ENCODE measurements at places on chromosomes 1 and 21. TPM values are rescaled to one million over a fixed set of nuclear protein-coding genes. Genes with fewer than 3 reads are reported as not detected.

The WLS gene
- not detected for total RNA-seq

GRCh38 chr1:39822146-39822545 lies 33.5 kb upstream of the BMP8B start:
- no peak for DNase-seq

GRCh38 chr1:202199040-202199889 lies 5.7 kb downstream of the LGR6 start:
- no peak for DNase-seq

- DNase-seq = no peak
These were observed 200.0 kb downstream of the MATN1 start for GRCh38 chr1:30523055-30524020.

GRCh38 chr1:6448749-6449631 lies 17.0 kb downstream of the TNFRSF25 start:
- peak; percentile 52 for DNase-seq

DNA sequence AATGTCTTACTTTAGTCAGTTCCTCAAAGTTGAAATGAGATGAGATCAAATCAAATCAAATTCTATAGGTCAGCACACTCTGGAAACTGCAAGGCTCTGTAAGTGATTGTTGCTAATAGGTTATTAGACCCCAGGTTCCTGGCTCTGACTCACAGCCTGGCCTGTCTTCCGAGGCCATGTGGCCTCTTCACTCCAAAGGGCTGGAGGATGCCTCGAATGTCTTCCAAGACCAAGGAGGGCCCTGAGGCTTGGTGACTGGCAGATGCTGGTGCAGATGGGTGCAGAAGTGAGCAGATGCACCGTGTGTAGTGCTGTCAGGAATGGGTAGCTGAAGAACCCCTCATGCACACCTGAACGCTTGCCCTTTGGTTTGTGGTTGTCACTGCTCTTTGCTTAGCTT lies 113.4 kb downstream of the MAB21L3 start:
- DNase-seq = no peak

The HP1BP3 gene
- 225 TPM for total RNA-seq

The NSL1 gene
- 39.8 TPM for total RNA-seq

GRCh38 chr1:232162001-232162400 lies 467.9 kb downstream of the SIPA1L2 start:
- no peak for DNase-seq

- peak; percentile 53 for DNase-seq
These were observed 76.3 kb downstream of the NPHP4 start for GRCh38 chr1:5915587-5916571.

The ASCL5 gene
- total RNA-seq = not detected

- no peak for DNase-seq
These were observed 89.1 kb downstream of the ZSCAN20 start for GRCh38 chr1:33561576-33561975.

DNA sequence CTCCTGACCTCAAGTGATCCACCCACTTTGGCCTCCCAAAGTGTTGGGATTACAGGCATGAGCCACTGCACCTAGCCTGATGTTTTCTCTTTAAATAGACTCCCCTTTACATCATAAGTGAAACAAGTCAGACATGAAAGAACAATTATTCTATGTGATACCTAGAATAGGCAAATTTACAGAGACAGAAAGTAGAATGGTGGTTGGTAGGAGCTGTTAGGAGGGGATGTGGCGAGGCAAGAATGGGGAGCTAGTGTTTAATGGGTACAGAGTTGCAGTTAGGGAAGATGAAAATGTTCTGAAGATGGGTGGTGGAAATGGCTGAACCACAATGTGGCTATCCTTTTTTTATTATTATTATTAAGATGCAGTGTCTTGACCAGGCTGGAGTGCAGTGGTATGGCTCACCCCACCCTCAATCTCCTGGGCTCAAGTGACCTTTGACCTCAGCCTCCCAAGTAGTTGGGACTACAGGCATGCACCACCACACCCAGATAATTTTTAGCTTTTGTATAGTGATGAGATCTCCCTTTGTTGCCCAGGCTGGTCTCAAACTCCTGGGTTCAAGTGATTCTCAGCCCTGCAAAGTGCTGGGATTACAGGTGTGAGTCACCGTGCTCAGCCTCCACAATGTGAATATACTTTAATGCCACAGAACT lies 28.4 kb downstream of the ELF3 start:
- DNase-seq = no peak

The GPR52 gene
- 0.33 TPM for total RNA-seq

DNA sequence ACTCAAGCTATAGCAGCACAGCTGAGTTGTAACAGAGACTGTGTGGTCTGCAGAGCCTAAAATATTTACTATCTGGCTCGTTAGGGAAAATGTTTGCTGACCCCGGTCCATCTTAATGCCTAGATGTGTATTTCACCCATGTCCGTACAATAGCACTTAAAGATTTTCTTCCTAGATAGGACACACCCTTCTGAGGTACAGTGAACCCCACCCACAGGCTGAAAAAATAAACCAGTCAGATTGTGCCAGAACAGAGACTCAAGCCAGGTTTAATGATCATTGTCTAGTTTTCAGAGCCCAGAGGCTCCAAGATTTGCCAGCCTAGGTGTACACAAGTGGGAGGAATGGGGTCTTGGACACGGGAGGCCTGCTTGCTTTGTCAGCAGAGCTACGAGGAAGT lies 5.6 kb downstream of the AMIGO1 start:
- no peak for DNase-seq

GRCh38 chr1:103373991-103374390 lies 151.5 kb upstream of the RNPC3 start:
- no peak for DNase-seq

GRCh38 chr1:168408539-168408865 lies 127.8 kb downstream of the TBX19 start:
- DNase-seq = no peak

GRCh38 chr1:20031161-20031560 lies 38.8 kb upstream of the PLA2G5 start:
- no peak for DNase-seq

- DNase-seq = no peak
These were observed 34.1 kb downstream of the CMPK1 start for GRCh38 chr1:47367651-47368050.

The PALMD gene
- total RNA-seq = not detected

GRCh38 chr1:184379111-184379752 lies 7.6 kb upstream of the C1orf21 start:
- no peak for DNase-seq

- no peak for DNase-seq
These were observed 101.6 kb upstream of the RUNX1 start for GRCh38 chr21:35150562-35151226.

- no peak for DNase-seq
These were observed 169.7 kb downstream of the PBX1 start for GRCh38 chr1:164728719-164729118.

The DENND2D gene
- 156 TPM for total RNA-seq

- no peak for DNase-seq
These were observed 40.7 kb downstream of the RIPK4 start for GRCh38 chr21:41726058-41726558.

DNA sequence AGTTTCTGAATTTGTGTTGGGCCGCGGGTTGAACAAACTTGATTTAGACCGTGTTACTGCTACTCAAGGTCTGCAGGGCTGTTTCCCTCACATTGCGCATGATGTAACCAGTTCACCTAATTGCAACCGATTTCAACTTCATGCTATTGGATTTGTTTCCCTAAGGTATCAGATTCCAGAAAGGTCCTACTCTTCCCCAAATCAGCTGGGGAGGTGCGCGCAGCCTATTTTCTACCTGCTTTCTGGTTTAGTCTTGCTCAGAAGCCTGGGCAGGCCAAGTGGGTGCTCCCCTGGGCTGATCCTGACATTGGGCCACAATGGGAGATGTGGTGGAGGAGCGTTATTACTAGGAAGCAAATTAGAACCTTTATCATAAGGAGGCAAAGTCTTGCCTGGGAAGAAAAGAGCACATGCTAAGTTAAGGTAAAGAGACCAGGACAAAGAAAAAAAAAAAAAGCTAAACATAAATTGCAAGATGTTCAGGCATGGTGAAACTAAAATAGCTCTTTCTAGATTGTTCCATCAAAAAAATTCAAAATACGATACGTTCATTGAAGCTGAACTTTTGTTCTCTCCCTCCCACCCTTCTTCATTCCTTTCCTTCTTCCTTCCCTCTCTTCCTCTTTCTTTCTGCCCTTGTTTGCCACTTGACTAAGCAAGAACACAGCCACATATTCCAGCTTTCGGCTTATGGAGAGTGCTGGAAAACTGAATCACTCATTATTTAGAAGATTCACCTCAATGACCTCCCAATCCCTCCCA lies 28.8 kb upstream of the TARBP1 start:
- no peak for DNase-seq

DNA sequence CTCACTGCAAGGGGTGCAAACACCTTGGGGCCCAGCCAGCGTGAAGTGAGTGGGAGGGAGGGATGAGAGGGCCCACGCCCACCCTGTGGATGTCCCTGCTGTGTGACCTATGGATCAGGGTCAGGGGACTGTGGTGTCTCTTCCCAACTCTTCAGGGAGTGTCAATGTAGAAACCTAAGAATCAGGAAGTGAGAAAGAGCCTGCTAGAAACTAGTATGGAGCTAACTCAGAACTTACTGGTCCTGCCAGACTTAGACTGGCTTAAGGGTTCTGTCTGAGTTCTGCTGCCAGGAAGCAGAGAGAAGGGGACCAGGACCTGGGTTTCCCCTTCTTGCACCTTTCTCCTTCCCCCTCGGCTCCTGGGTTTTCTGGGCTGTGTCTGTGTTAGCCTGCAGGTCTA lies 1.8 kb upstream of the IL10 start:
- no peak for DNase-seq

GRCh38 chr1:178224358-178224757 lies 130.5 kb downstream of the RASAL2 start:
- DNase-seq = no peak

- peak; percentile 80 for DNase-seq
These were observed 9.8 kb downstream of the UBASH3A start for GRCh38 chr21:42413500-42413899.

- peak; percentile 58 for DNase-seq
These were observed 3.3 kb downstream of the CNST start for GRCh38 chr1:246569248-246570238.

GRCh38 chr1:179295164-179295755 lies 1.7 kb downstream of the SOAT1 start:
- DNase-seq = no peak

- peak; percentile 82 for DNase-seq
These were observed 5.9 kb downstream of the BLACAT1 start for GRCh38 chr1:205449750-205450443.

- DNase-seq = no peak
These were observed 4.2 kb downstream of the S100A6 start for GRCh38 chr1:153531638-153532037.

DNA sequence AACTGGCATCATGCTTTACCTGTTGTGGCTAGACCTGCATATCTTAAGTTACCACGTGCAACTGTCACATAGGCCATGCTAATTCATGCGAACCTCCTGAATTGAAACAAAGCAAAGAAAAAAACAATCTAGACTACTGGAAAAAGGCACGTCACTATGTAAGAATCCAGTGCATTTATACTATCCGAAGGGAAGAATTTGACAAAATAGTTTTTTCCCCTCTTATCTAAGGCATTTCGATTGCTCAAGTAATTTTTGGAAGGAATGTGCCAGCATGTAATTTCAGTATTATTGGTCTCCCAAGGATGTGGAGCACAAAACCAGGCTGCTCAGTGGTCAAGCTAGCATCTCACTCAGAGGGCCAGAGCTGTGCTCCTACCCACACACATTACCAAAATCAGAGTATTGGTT lies 31.5 kb upstream of the C1orf198 start:
- no peak for DNase-seq

GRCh38 chr1:55334160-55334559 lies 119.0 kb upstream of the USP24 start:
- DNase-seq = no peak

DNA sequence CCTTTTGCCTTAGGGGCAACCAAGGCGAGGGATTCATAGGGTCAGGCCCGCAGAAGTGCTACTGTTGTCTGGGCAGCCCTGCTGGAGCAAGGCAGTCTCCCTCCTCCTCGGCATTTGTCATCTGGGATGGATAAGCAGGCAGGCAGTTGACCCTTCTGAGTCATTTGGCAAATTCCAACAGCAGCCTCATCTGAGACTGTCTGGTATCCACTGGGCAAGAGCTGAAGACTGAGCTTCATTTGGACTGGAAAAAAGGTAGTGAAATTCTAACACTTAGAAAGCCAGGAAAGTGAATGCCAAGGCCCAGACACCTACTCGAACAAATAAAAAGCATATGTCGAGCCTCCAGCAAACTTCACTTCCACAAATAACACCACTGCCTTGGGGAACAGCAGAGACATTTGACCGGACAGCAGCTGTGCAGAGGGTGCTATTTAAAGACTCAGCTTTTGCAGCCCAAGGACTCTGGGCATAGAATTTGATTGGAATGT lies 4.0 kb upstream of the ZBTB40 start:
- DNase-seq = no peak

The CYP4A11 gene
- total RNA-seq = not detected

DNA sequence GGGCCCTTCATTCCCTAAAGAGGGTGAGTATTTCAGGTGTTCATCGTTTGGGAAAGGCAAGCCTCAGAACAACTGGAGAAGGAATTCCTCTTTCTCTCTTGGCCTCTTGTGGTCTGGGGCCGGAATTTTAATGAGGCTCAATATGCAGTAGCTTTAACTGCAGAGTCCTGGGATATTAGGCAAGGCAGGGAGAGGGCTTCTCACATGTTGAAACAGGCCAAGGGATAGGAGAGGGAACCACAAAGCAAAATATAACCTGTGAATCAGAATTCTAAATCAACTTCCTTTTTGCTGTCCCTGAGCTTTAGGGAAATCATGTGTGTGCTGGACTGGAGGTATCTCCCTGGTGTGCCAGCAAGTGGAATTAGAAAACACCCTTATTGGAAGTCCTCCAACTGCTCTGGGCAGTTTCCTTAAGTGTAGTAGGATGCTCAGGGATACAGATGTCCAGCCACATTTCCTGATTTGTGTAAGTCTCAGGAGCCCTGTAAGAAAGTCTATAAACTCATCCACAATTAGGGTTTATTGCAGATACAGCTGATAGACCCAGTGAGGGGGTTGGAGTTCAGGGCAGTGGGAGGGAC lies 215.8 kb upstream of the ZRANB2 start:
- no peak for DNase-seq

The CD164L2 gene
- total RNA-seq = not detected

GRCh38 chr1:241841691-241842090 lies 6.3 kb upstream of the EXO1 start:
- DNase-seq = no peak

DNA sequence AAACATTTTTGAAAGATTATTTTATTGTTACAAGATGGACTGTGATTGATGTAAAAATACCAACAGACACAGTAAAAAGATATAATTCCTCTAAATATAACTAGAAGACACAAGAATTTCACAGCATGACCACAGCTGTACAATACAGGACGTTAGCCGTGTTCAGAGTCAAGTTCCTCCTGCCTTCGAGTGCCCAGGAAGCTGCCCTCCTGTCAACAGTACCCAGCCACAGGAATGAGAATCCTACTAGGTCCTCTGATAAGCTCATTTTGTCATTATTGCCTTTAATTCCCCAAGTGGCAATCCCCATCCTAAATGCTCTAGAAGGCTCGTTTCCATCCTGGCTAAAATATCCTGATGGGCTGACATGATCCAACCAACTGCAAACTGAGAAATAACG lies 16.4 kb upstream of the CAPN2 start:
- no peak for DNase-seq

The AMY1B gene
- total RNA-seq = not detected

GRCh38 chr1:19661721-19662228 lies 2.9 kb upstream of the HTR6 start:
- DNase-seq = peak; percentile 45
